ENCODE measurements at places on chromosomes 6 and 20.
A peak's percentile ranks its signal among the peaks of the same experiment; 100 is the strongest.

DNA sequence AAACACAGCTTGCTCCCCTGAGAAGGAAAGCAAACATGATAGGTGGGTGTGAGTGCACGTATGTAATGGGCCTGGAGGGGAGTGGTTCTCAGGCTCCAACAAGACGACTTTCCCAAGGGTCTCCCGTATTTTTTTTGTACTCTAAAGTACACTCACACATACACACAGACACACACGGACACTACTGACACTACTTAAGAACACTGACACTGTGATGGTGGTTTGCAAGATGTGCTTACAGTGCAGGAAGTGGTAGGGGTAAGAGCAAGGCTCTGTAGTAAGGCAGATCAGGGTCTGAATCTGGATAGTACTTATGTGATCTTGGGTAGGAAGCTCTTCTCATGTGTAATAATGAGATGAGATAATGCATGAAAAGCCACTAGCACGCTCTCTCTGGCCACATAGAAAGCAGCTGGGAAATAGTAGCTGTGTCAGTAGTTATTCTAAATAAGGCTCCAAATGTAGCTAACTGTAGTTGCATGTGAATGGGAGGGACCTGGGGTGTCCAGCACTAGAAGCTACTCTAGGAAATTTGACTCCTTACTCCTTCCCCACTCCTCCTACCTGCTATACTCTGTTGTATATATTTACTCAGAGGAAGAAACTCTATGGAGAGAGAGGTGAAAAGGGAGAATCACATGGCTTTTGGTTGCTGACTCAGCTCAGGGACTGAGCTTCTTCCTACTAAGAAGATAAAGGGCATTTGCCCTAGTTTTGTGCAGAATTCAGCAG, 8.4 kb upstream of the ZBTB24 start:
- no peak for DNase-seq

- no peak for DNase-seq
Measured at GRCh38 chr20:31596831-31597480, 8.1 kb upstream of the ID1 start.

DNA sequence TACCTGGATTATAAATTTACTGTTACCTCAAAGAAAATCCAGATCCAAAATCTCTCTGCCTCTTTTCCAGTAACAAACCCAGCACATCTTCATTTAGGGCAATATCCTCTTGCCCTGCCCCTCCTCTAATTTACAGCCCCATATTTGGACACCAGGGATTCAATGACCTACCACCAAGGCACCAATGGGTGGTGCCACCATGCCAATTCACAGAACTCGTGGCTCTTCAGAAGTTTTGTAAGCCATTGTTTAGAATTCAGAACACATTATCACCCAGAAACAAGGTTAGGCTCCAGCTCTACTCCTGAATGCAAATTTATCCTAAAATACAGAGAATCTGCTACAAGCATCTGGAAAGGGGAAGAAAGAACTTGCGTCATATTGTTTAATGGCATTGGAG, 67.8 kb upstream of the SASH1 start:
- DNase-seq = no peak

GRCh38 chr20:49281059-49281912, 3.4 kb upstream of the ZNFX1 start:
- no peak for DNase-seq

DNA sequence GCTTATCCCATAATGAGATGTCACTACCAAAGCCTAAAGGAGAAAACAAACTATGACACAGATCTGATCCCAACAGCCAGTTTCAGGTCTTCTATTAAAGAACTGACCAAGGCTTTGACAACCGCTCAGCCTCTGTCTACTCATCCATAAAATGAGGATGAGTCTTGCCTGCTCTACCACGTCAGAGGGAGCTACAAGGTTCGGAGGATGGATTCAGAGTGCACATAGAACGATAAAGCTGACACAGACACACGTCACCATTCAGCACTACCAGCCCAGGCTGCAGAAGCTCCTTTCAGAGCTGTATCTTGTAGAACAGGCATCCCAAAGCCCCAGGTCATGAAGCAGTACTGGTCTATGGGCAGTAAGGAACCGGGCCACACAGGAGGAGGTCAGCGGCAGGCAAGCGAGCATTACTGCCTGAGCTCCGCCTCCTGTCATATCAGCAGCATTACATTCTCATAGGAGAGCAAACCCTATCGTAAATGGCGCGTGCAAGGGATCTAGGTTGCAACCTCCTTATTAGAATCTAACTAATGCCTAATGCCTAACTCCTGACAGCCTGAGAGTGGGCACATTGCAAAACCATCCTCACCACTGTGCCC, 25.1 kb downstream of the KIF16B start:
- no peak for DNase-seq

- no peak for DNase-seq
Measured at GRCh38 chr6:129709196-129709768, 695 bp downstream of the ARHGAP18 start.

GRCh38 chr20:62267543-62267942, 29.2 kb downstream of the OSBPL2 start:
- DNase-seq = no peak

- DNase-seq = no peak
Measured at GRCh38 chr6:144823131-144823530, 538.0 kb downstream of the UTRN start.

DNA sequence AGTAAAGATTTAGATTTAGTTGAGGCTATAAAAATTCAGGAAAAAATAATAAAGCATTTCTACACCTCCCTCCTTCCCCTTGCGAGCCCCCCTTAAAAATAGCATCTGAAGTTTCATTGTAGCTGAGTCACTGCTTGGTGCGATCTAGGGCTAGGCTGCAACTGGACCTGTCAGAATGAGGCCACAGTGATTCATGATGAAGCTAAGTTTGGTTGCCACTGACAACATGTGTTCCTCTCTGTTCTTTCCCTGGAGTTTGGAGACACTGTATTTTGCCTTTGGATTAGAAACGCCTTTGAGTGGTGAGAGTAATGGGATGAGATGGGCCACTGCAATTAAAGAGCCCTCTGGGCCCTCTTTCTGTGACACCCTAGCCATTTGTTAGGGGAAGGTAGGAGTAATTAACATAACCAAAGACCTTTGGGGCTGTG, 334.1 kb downstream of the NRN1 start:
- DNase-seq = peak; percentile 47

DNA sequence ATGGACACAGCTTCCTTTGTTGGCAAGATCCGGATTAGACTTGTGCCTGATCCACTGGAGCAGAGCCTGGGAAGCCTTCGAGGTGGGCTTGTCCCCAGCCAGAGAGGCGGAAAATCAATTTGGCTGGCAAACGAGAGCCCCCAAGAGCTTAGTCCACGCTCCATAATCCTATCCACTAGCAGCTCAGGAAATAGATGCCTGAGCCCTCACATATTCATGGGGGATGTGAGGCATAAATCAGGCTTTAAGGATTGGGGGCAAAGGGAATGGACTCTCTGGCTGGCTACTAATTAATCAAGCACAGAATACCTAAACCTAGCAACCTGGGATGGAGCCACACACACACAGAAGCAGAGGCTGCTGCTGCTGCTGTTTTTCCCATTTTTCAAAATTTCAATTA, 137.9 kb downstream of the PKHD1 start:
- DNase-seq = no peak
